ENCODE measurements at places on chromosomes 7 and 10. TPM values are rescaled to one million over a fixed set of nuclear protein-coding genes. Genes with fewer than 3 reads are reported as not detected.

DNA sequence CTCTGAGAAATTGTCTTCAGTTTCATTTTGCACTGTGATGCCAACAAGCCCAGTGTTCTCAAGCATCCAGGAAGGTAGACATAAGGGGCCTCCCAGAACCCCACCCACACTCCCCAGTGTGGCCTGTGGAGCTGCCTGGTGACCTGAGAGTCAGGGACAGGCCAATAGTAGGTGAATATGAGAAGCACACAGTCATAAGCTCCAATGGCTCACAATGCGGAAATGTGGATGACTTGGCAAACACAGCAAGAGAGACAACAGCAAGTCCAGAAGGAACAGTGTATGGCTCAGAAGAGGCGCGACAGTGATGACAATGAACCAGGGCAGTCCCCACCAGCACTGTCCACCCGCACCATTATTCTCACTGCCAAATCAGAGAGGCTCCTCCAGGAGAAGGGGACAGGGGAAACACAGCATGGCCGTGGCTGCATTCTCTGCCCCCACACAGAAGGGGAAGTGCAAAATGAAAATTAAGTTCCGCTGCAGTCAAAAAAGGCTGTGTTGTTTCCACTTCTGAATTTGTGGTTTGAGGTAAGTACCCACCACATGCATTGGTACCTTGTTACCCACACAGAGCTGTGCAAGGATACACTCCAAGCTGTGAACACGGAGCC, 419.8 kb downstream of the GRID1 start:
- no peak for DNase-seq

GRCh38 chr10:122075171-122075570, 86.2 kb downstream of the TACC2 start:
- no peak for DNase-seq

The TBATA gene
- total RNA-seq: not detected

DNA sequence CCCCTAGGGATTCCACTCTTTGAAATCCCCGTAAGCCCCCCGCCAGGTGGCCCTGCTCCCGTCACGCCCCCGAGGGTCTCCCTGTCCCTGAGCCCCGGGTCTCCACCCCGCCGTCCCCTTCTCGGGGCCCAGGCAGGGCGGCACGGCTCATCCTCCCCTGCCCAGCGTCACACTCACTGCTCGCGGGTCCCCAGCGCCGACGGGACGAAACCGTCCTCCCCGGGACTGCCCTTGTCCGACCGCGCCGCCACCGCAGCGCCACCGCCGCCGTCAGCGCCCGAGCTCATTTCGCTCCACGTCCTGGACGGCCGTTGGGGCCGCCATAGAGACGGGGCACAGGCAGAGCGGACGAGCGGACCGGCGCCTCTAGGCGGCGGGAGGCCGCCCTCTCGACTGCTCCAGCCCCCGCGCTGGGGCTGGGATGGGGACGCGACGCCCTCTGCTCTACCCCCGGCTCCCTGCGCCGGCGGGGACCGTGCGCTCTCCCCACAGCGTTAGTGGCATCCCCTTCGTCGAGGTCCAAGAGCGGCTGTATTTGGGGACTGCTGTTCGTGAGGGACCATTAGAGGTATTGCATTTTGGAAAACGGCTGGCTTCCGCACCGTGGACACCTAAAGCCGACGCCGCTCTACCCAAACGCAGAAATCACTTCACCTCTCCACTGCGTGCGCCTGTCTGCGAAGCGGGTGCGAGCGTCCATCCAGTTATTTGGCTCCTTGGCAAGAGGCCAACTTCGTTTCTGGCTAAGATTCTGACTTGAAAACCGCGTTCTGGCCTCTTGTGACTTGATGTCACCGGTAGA, at the start of gene EEF1AKMT2:
Gene EEF1AKMT2 (minus strand): TSS at position 341 of the 802 bp plus-strand sequence. CDS start 54 bp downstream, at position 287.
- DNase-seq: peak; percentile 86

GRCh38 chr10:20858292-20859124, 38.6 kb downstream of the NEBL start:
- no peak for DNase-seq

DNA sequence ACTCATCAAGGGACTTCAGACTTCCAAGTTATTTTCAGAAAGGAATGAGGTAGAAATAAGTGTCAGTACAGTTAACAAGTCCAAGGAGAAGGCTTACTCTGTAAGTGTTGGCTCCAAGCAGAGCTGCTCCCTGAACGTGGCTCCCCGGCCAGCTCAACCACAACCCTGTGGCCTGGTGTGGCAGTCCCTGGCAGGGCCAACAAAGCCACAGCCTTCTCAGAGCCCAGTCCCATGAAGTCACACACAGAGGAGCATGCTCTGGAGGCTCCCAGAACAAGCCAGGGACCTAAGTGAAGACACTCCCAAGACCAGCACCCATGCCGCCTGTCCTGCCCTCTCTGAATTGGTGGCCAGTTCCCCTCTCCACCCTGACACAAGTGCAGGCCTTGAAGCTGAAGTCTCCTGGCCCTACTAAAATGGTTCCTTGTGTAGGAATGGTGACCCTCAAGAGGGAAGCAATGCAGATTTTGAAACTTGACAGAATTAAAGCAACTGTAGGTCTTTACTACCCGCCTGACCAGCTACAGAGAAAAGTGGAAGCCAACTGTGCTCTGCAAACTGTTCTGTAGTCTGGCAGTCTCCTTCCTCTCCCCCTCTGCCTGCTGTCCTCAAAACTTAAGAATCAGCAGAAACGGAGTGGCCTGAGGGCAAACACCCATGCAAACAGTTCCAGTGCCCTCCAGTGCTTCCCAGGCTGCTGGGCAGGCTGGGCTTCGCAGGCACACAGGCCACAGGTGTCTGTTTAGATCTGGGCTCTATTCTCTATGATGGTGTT, 51.1 kb downstream of the NOD1 start:
- DNase-seq: no peak

GRCh38 chr10:110335314-110336064, 30.8 kb upstream of the SMNDC1 start:
- DNase-seq: no peak

The TBX20 gene
- 1.5 TPM for total RNA-seq

DNA sequence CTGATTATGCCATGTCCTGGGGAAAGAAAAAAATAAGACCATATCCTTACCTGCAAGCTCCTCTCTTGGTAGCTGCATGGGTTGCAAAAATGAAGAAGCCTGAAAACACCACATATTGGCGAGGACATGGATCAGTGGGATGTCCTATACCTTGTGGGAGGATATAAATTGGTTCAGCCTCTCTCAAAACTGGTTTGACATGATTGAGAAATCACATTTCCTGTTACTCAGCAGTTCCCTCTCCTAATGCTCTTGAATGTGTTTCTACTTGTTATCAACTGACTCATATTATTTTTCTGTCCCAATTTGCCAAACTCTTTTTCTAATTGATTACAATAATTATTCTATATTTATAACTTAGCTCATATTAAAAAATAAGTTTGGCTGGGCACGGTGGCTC, 380.2 kb downstream of the EXOC4 start:
- no peak for DNase-seq

The CLCN1 gene
- not detected for total RNA-seq

Data from CD4-positive, CD25-positive, alpha-beta regulatory T cell (primary cell).